ENCODE measurements at places on chromosomes 7 and 10. TPM values are rescaled to one million over a fixed set of nuclear protein-coding genes. Genes with fewer than 3 reads are reported as not detected.

DGKB gene
- not detected for total RNA-seq

WDFY4 gene
- not detected for total RNA-seq

TAS2R3 gene
- total RNA-seq: not detected

KAZALD1 gene
- 2.9 TPM for total RNA-seq

HMX3 gene
- not detected for total RNA-seq

All from A549 treated with Hydrocortisone at 1 μM for 4 hours (cell line).